ENCODE measurements at places on chromosomes 7 and 10.

GRCh38 chr7:29843093-29843492 lies 36.8 kb downstream of the WIPF3 start:
- DNase-seq = no peak
- no peaks in the 10 kb centered on the region for H3K36me3 ChIP-seq
- no peaks in the 10 kb centered on the region for H3K27me3 ChIP-seq
- H3K4me3 ChIP-seq = no peak overlapping the region
- H3K27ac ChIP-seq = peak overlapping the region; percentile 63

GRCh38 chr10:13972609-13973008 lies 358.1 kb downstream of the FRMD4A start:
- no peaks in the 10 kb centered on the region for H3K4me1 ChIP-seq
- no peaks in the 10 kb centered on the region for H3K27me3 ChIP-seq
- H3K36me3 ChIP-seq = no peaks in the 10 kb centered on the region
- H3K27ac ChIP-seq = no peak overlapping the region
- no peak for DNase-seq
- no peak overlapping the region for H3K4me3 ChIP-seq

DNA sequence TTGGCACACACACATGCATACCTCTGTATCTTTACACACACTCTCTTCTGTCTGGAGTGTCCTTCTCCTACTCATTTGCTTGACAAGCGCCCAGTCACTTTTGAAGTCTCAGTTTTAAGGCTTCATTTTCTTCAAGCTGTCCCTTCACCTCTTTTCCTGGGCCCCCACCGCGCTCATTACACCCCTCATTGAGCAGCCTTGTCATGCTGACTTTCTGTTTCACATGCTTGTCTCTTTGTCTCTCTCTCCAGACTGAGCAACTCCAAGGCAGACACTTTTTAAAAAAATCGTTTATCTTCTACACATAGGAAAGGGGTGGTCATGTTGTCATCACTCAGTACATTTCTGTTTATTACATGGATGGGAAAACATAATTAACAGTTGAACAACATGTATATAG lies 225.2 kb upstream of the FZD1 start:
- no peak overlapping the region for H3K27ac ChIP-seq
- no peaks in the 10 kb centered on the region for H3K4me1 ChIP-seq
- no peaks in the 10 kb centered on the region for H3K36me3 ChIP-seq
- no peaks in the 10 kb centered on the region for H3K27me3 ChIP-seq
- no peak overlapping the region for H3K4me3 ChIP-seq
- DNase-seq = no peak

DNA sequence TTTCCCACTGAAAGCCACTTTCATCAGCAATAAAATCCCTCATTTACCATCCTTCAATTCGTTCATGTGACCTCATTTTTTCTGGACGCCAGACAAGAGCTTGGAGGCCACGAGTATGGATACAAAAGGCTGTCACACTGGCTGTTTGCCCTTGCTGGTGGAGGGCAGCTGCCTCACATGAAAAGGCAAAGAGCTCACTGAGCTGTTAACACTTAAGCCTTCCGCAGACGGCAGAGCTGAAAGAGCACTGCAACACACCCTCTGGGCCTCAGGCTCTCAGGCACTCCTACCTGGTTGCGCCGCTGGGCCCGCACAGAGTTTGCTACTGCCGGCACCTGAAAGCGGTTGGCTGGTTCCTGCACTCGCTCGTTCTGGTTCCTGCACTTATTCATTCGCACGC lies 193.5 kb downstream of the CFTR start:
- no peaks in the 10 kb centered on the region for H3K36me3 ChIP-seq
- no peak overlapping the region for H3K4me3 ChIP-seq
- no peak overlapping the region for H3K27ac ChIP-seq
- H3K4me1 ChIP-seq = no peaks in the 10 kb centered on the region
- no peak for DNase-seq

- no peaks in the 10 kb centered on the region for H3K4me1 ChIP-seq
- no peak for DNase-seq
- H3K4me3 ChIP-seq = no peak overlapping the region
- no peaks in the 10 kb centered on the region for H3K36me3 ChIP-seq
Observed at GRCh38 chr7:32385316-32385956, 104.7 kb downstream of the LSM5 start.

GRCh38 chr7:132901241-132901640 lies 180.6 kb downstream of the CHCHD3 start:
- H3K36me3 ChIP-seq = no peaks in the 10 kb centered on the region
- H3K4me1 ChIP-seq = no peaks in the 10 kb centered on the region
- H3K27ac ChIP-seq = no peak overlapping the region
- no peak for DNase-seq
- no peak overlapping the region for H3K4me3 ChIP-seq

GRCh38 chr7:88395715-88396114 lies 89.0 kb upstream of the STEAP4 start:
- H3K4me1 ChIP-seq = no peaks in the 10 kb centered on the region
- no peak overlapping the region for H3K27ac ChIP-seq
- H3K27me3 ChIP-seq = no peaks in the 10 kb centered on the region
- no peak overlapping the region for H3K4me3 ChIP-seq
- H3K36me3 ChIP-seq = no peaks in the 10 kb centered on the region

- DNase-seq = no peak
- no peaks in the 10 kb centered on the region for H3K27me3 ChIP-seq
- H3K4me1 ChIP-seq = no peaks in the 10 kb centered on the region
- no peaks in the 10 kb centered on the region for H3K36me3 ChIP-seq
Observed at GRCh38 chr7:86951895-86952294, 107.6 kb downstream of the ELAPOR2 start.

GRCh38 chr10:77355844-77356243 lies 281.8 kb downstream of the KCNMA1 start:
- no peak overlapping the region for H3K27ac ChIP-seq
- peaks cover 19% of the 10 kb centered on the region for H3K4me1 ChIP-seq
- DNase-seq = no peak
- no peak overlapping the region for H3K4me3 ChIP-seq

GRCh38 chr7:27247452-27248426 lies 5.1 kb downstream of the EVX1 start:
- peaks cover 6% of the 10 kb centered on the region for H3K4me1 ChIP-seq
- no peak overlapping the region for H3K4me3 ChIP-seq
- DNase-seq = no peak
- peaks cover 100% of the 10 kb centered on the region for H3K27me3 ChIP-seq

All from gastrocnemius medialis (tissue), 4 donors.